ENCODE measurements at places on chromosomes 5 and 9.

DNA sequence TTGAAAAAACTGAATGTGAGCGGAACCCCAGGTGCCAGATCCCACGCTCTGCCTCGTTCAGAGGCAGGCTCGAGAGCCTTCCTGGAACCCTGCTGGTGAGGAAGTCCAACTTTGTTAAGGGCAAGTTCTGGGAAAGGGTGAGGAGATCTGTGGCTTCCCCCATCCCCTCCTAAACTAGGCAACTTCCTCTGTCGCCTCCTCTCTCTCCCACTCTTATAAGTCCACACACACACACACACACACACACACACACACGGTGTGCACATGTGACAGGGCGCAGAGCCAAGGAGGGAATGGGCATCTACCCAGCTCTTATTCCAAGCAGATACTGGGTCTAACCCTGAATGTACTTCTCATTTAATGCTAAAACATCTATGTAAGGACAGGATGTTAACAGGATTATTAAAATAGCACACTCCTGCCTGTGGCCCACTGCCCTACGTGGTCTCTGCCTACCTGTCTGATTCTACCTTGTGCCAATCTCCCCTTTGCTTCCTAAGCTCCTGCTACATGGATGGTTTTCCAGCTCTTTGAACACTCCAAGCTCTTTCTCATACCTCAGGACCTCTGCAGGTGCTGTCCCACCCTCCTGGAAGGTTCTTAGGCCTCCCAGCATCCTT is 72.4 kb upstream of the FBXW11 start:
- no peak for DNase-seq

DNA sequence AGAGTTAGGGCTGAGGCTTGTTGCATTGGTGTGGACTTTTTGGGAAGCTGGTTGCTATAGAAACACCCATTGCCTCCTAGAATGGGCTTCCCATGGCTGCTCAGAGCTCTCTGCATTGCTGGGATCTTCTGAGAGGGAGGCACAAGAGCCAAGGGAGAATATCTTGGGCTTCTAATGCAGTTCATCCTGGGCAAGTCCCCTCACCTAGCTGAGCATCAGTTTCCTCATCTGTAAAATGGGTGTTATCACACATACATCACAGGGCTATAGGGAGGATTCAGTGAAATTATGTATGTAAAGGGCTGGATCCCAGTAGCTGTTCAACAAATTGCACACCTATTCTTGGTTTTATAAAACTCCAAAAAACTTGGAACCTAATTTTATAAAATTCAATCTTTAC is 106.1 kb upstream of the ALDH1B1 start:
- DNase-seq = no peak

GRCh38 chr5:6403416-6403815 is 25.1 kb upstream of the MED10 start:
- no peak for DNase-seq

DNA sequence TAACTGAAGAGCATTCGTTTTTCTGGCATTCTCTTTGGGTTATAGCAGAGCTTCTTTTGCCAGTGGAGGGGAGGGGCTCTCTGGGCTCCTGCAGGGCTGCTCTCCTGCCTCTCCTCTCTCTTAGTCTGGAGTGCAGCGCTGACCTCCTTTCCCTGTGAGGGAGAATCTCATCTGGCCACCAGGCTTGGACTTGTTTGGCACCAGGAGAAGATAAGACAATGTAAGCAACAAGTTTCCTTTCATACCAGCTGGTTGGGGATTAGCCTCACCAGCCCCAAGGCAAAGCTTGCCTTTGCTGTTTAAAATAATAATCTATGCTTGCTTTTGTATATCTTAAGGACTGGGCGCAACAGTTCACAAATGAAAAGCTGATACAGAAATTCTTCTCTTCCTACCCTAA is 196.4 kb downstream of the TLE4 start:
- no peak for DNase-seq

DNA sequence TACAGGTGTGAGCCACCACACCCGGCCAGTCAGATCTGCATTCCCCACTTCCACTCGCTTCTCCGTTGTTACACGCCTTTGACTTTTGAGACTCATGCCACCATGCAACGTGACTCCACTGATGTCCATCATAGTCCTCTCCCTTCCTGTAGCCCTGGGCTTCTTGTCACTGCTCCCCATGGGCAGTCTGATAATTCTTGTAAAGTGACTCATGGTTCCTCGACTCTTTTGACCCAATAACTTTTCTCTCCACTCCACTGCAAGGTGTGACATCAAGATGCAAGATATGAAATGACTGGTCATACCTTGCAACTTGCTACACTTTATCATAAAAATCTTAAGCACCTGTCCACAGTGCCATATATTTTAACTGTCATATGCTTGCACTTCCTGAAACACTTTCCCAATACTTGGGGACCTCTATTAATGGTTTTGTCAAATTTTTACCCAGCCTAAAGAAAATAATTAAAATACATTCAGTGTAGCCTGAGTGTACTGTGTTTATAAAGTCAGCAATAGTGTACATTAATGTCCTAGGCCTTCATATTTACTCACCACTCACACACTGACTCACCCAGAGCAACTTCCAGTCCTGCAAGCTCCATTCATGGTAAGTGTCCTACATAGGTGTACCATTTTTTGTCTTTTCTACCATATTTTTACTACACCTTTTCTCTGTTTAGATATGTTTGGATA is 18.6 kb upstream of the ANKRD18A start:
- no peak for DNase-seq

DNA sequence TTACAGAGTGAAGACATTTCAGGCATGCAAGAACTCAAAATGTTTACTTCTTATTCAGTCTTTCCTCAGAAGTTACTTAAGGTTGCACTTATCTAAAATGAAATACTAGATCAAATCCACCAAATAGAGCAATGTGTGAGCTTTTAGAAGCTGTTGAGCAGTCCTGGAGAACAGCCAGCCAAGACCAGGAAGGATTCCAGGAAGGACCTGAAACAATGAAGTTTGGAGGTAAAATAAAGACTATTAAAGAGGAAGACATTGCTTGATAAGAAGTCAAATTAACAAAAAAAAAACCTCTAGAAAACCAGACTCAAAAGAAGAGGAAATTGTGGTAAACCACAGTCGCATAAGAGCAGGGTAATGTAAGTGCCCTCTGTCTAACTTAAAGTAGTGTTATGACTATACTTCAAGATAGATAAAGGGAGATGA is 156.2 kb upstream of the S1PR3 start:
- no peak for DNase-seq

GRCh38 chr9:107147134-107147533 is 135.9 kb upstream of the RAD23B start:
- DNase-seq = no peak

- DNase-seq = no peak
Measured at GRCh38 chr9:2248768-2249265, 233.7 kb downstream of the SMARCA2 start.

DNA sequence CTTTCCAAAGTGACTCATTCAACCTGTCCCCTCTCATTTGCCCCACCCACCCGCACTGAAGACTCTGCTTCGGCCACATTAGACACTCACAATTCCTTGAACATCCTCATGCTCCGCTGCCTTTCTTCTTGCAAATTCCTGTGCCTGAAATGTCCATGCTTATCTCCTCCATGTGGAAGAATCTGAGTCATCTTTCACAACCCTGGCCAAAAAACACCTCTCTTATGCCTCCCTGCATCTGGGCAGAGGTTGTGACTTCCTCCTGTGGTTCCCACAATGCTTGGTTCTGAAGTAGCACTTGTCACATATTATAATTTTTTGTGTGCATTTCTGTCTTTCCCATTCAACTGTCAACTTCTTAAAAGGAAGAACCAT is 238.6 kb downstream of the ENC1 start:
- no peak for DNase-seq

- DNase-seq = no peak
Measured at GRCh38 chr9:113479174-113479621, 15.7 kb downstream of the RGS3 start.

- no peak for DNase-seq
Measured at GRCh38 chr5:129245489-129245888, 150.9 kb downstream of the ISOC1 start.

DNA sequence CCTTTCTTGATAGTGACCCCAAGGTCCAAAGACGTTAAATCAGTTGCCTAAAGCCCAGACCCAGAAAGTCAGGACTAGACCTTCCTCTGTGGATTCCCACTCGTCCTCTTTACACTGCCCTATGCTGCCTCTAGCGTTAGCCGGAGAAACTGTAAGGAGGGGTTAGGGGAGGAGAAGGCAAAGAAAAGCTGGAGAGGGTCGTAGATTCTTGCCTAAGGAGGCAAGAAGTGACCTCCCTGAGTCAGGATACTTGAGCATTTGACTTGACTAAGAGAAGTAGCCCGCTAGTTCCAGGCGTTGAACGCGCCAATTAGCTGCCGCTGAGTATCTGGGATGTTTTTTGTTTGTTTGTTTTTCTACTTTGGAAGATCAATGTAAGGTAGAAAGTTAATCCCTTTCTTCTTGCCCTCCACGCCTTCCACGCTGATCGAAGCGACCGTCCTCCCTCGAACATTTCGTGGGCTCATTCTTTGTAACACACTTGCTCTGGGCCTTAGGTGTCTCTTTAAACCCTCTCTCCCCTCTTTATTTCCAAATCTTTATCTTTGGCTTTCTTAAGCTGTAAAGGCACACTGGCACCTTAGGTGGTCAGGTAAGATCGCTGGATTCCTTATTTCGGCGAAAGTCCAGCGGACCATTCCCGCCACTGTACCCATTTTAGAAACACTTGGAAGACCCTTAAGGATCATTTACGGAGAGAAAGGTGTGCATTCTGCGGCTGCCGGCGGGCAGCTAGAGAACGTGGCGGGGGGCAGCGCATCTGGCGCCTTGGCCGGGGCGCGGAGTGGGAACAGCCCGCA is 5.1 kb upstream of the RGMB start:
- no peak for DNase-seq

- DNase-seq = no peak
Measured at GRCh38 chr9:97786341-97786740, 66.7 kb upstream of the FOXE1 start.

DNA sequence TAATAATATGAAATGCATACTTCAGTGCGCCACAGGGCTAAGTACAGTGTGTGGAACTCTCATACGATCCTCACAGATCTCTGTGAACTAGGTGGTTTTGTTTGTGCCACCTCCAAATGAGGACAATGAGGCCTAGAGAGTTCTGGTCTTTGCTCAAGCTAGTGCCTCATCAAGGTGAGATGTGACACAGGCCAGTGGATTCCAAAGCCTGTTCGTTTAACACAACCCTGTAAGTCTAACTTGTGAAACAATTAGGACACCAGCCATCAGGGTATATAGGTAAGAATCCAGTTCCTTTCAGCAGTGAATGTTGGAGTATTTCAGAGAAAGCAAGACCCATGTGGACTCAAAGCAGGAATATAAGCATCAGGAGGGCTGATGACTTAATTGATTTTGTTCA is 130.7 kb upstream of the GAS1 start:
- DNase-seq = no peak

- no peak for DNase-seq
Measured at GRCh38 chr5:58153255-58153654, 306.6 kb downstream of the PLK2 start.

- DNase-seq = no peak
Measured at GRCh38 chr9:116066221-116066620, 87.4 kb upstream of the PAPPA start.

- DNase-seq = no peak
Measured at GRCh38 chr5:34916518-34916917, 1.0 kb downstream of the BRIX1 start.

DNA sequence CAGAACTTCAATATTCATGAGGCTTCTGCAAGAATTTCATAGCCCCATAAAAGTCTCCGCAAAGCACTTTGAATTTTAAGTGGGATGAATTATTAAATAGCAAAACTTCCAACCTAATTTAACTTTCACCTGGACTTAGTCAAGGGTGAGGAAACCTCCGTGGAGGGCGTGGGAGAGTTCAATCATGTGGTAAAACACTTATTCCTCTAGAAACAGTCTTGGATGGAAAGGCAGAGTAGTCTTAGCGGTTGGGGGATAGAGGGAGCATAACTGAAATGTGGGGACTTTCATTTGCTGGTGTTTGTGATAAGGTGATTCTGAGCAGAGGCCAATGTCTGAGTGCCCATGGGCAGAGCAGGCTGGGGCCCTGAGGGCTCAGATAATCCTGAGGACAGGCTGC is 241.9 kb downstream of the IRX1 start:
- no peak for DNase-seq

DNA sequence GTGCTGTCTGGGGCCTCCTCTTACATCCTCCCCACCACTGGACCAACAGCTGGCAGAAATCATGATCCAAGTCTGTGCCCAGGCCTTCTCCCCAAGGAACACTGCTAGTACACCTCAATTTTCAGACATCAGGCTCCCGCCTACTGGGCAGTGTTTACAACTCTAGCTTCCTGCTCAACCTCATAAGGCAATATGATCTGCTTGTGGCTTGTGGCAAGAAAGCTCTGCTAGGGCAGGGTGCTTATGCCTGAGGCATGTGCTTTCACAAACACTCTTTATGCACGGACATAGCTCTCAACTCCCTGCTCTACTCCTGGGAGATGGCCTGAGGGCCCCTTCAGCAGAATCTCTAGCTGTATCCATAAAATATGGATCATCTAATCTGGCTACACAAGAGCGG is 32.5 kb downstream of the SH3TC2 start:
- DNase-seq = no peak

- DNase-seq = no peak
Measured at GRCh38 chr9:123175854-123176629, 92.3 kb downstream of the STRBP start.

DNA sequence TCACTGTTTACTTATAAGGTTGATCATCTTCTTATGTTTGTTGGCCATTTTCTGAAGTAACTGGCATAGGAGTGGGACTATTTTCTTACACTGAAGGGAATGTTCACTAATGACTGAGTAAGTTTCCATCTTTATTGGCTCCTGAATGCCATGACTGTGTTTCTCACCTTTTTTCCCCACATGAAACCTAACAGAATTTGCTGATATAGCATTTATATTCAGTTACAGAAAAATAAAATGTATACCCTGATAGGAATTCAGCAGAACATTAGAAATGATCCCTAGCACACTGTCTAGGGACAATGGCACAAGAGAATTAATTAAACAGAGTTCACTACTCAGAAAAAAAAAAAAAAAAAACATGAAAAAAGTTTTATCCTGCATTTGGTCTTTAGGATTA is 1465.1 kb upstream of the C9orf72 start:
- no peak for DNase-seq

DNA sequence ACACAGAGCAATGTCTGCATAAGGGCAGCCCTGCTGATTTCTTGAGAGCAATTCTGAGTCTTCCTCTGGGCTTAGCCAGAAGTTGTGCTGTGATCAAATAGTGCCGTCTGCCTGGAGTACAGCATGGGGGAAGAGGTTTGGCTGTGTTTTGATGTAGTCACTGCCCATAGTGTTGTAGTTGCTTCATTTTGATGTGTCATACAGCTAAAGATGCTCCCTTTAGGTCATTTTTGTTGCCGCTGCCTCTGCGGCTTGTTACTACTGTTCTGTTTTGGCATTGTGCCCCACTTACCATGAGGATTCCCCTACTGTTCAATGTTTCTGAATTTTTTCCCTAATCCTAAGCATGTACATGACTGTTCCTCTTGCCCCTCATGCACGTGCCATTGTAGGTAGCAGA is 23.0 kb downstream of the SLC36A1 start:
- DNase-seq = no peak

DNA sequence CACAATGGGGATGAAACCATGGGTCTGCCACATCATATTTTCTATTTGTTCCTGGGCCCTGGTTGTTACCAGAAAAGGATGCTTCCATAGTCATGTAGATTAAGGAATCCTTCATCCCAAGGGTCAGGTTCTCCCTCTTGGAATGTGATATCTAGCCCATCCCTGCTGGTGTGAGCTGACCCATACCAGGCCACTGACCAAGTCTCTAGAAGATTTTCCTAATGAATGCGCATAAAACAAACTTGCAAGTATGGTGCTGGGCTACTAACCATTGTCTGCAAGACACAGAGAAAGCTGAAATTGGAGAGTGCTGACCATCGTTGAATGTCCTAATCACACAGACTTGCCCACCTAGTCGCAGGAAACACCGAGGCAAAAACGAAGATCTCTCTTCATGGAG is 972.6 kb downstream of the EFNA5 start:
- no peak for DNase-seq

Measured in stimulated activated CD4-positive, alpha-beta T cell treated with anti-CD3 and anti-CD28 coated beads, Interleukin-15, amount 100 ng/mL, for 1 hour (primary cell).